ENCODE measurements at places on chromosomes 13 and 19.
A peak's percentile ranks its signal among the peaks of the same experiment; 100 is the strongest.

- DNase-seq = no peak
Measured at GRCh38 chr19:10935371-10936059, 6.9 kb downstream of the TIMM29 start.

DNA sequence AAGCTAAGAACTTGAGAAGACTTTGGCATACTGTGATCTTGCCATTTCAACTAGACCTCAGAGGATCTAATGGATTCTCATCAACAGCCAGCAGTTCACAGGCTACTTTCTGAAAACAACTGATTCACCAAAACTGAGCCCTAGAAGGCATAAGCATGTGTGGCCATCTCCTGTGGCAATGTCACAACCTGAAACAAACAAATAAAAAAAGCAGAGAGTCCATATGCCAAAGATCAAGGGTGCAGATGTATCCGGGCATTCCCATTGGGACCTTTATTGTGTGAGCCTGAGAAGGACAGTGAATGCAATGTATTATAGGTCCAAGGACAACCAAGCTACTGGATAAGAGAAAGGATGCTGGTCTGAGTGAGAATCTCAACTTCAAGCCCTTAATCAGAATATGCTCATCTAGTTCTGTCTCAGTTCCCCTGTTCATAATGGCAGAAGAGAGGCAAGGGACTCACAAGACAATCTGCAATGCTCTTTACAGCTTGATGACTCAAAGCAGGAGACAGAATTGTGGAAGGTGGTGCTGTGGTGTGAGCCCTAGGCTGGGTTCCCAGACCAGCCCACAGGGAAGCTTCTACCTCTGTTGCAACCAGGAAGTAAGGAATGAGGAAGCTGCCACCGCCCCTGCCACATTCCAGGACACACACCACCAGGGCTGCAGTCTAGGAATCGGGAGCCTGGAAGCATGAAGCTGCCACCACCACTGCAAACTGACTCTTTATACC is 133.7 kb downstream of the RAP2A start:
- no peak for DNase-seq

DNA sequence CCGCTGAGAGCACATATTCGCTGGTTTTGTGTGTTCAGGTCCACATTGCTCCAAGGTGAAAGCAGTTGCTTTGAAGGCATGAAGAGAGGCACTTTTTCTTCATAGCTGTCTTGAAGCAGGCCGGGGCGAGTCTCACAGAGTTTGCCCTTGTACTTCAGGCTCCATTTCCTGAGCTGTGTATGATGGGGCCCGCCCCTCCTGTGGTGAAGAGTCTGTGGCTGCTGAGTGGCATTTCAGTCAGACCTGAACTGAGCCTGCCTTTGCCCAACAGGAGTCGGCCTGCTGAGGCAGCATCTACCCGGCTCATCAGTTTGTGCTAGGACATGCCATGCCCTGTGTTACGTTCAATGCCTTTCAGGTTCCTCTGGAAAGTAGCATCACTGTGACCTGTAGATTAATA is 44.4 kb upstream of the C1QTNF9 start:
- peak; percentile 79 for DNase-seq

GRCh38 chr13:72652681-72653080 is 74.7 kb downstream of the MZT1 start:
- DNase-seq = no peak

DNA sequence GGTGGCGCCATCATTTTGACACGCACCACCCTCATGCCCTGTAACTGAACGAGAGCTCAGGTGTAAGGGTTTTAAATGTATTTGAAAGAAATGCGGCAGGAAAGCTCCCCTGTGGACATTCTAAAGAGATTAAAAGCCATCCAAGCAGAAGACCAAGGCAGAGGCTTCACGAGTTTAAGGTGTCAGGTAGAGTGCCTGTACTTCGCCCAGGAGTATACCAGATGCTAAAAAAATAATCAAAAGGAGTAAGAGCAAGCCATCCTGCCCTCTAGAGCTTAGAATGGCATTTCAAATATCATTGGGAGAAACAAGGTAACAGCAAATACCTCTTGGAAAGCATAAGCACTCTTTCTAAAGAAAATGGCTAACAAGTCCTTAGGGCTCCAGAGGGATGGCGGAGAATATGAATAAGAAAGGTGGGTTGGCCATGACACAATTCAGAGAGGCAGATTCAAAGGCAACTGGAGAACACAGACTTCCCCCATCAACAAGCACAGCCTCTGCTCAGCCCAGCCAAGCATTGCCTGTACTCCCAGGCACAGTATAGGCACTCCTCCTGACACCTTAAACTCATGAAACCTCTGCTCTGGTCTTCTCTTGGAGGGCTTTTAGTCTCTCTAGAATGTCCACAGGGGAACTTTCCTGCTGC is 447.6 kb downstream of the SUCLA2 start:
- no peak for DNase-seq

DNA sequence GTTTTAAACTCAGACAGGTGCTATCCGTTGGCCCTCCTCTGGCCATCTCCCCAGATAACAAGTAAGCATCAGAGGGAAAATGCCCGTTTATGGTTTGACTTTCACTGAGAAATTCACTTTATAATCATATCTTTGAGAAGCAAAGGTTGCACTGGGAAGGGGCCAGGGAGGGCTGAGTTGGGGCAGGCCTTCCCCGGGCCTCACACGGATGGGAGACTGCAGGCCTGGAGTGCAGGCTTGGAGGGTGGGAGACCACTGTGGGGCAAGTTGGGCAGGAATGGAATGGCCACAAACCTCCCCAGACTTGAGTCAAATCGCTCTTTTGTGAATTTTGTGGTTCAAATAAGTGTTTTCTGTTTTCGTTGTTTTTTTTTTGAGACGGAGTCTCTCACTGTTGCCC is 451.7 kb downstream of the TSHZ3 start:
- no peak for DNase-seq

DNA sequence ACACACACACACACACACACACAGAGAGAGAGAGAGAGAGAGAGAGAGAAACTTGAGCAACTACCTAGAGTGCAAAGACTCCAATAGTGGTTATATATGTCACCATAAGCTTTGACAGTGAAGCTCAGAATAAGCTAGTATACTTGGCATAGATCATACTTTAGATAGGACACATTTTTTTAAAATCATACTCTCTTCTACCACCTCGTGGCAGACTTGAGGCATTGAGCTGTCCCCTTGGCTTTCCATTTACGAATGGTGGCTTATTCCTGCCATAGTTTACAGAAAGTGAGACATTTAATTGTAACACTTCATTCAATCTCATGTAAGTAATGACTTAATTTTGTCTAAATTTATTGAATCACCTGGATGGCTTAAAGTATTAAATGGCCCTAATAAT is 108.2 kb downstream of the EDNRB start:
- no peak for DNase-seq

- DNase-seq = no peak
Measured at GRCh38 chr13:45590066-45590465, 25.5 kb downstream of the ERICH6B start.

GRCh38 chr13:22061371-22061805 is 390.5 kb downstream of the FGF9 start:
- DNase-seq = no peak

- DNase-seq = no peak
Measured at GRCh38 chr13:20131057-20131832, 29.6 kb downstream of the GJA3 start.

- no peak for DNase-seq
Measured at GRCh38 chr19:35291916-35292315, at the start of gene MAG. Gene MAG (plus strand): TSS chr19:35292161. CDS start chr19:35295409, 3,248 bp downstream.

DNA sequence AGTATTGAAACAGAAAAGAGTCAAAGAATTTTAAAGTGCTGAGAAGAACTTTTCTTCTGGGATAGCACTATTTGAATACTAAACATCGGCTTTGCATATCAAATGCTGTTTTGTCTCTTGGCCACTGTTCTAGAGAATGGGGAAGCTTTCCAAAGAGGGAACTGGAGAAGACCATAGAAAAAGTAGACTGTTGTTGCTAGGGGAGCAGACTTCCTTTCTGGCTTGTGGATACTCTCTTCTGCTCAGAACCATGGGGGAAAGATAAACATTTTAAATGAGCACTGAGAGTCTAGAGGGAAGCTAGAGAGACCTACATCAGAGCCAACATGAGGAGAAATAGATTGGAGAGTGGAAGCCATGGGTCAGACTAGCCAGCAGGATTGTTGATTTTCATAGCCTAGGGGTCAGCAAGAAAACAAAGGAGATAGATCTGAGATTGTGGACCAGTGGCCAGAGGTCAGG is 315.7 kb downstream of the KCTD12 start:
- no peak for DNase-seq

DNA sequence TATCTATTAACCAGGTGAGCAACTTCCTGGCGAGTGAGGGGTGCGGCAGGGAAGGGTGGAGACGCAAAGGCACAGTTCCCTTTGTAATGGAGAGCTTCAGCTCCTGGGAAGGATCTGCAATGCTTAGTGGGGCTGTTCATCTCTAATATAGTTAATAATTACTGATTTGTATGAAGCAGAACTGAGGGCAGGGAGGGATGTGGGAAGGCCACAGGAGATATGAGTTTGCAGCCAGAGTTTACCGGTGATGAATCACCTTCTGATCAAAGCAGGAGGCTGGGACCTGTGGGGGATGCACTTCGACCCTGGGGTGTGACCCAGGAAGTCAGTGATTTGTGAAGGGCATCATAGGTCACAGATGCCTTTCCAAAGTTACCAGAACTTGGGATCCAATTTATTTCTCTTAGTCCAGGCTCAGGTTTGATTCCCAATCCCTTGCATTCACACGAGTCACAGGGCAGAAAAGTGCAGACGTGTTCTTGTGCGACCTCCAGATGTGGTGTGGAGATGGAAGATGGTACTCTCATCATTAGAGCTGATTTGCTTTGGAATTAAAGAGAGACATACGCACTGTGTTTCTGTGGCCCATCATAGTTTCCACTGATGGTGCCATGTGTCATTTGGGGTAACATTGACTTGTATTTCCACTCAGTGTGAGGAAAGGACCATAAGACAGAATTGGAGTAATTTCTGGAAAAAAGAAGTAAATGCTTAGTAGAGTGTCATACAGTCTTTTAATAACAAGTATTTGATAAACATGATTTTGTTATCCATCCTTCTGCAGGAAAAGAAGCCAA is 55.0 kb downstream of the LRCH1 start:
- no peak for DNase-seq

DNA sequence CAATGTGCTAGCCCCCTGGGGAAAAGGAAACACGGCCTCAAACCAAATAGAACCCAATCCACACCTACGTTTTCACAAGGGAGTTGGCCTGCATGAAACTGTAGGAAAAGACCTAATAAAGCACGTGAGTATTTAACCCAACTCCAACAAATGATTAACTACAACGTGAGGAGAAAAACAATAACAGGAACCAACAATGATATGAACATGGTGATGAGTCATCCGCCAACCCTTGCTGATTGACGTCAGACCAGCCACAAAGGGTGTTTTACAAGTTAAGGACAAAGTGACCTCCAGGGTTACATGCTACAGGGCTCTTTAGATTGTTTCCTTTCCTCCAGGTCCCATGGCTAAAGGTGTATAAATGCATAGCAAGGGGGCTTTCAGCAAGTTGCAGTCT is 460.5 kb downstream of the COG6 start:
- DNase-seq = peak; percentile 44

- DNase-seq = no peak
Measured at GRCh38 chr13:35593651-35594050, 117.2 kb upstream of the MAB21L1 start.

- DNase-seq = no peak
Measured at GRCh38 chr19:8129061-8129618, 20.3 kb downstream of the FBN3 start.

GRCh38 chr13:48066310-48066989 is 28.5 kb downstream of the MED4 start:
- DNase-seq = no peak

- DNase-seq = no peak
Measured at GRCh38 chr19:50906217-50906616, 5.0 kb downstream of the KLK4 start.

DNA sequence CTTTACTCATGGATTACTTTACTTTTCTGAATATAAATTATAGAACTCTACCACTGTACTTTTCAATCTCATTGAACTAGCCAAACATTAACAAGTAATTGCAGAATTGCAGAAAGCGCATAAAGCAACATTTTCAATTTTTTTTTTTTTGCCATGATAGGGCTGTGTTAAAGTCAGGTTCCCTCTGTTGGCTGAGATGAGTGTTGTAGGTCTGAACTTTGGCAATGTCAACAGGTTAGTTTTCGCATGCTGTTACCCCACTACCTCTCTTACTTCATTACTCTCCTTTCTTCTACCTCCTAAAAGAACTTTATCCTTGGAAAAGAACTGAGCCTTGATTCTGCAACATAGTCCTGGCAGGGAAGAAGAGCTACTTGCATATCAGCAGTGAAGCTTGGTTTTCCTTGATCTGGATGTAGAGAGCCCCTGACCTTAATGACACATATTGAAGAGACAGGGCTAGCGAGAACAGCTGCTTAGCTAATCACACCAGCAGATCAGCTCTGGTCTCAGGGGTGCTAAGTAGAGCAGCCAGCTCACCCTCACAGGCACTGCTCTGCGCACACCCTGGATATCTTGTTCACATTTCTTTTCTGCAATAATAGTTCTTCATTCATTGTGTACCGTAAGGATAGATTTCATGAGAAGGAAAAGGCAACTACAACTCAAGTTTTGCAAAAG is 119.5 kb downstream of the FLT1 start:
- no peak for DNase-seq

- no peak for DNase-seq
Measured at GRCh38 chr19:33274663-33275558, 27.4 kb downstream of the CEBPA start.

DNA sequence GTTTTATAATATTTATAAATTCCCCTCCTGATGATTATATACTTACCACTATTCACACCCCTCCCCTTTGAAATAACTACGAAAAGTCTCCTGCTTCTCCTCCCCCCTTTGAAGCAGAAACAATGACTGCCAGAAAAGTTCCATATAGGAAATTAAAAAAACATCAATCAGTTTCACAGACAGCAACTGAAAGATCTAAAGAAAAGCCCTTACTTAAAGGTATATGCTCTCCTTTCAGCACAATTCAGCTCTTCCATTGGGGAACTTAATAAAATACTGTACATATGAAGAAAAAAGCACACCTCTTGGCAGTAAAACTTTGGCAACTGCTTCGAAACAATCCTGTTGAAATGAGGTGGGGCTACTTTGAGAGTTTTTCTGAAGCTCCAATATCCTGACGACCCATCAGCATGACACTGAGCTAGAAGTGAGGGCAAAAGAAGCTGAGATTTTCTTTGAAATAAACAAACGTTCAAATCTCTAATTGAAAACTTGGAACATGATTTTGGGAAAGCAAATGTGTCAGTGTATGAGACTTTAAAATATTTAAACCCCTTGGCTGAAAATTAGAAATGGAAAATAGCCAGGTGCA is 147.6 kb upstream of the RXFP2 start:
- DNase-seq = no peak

DNA sequence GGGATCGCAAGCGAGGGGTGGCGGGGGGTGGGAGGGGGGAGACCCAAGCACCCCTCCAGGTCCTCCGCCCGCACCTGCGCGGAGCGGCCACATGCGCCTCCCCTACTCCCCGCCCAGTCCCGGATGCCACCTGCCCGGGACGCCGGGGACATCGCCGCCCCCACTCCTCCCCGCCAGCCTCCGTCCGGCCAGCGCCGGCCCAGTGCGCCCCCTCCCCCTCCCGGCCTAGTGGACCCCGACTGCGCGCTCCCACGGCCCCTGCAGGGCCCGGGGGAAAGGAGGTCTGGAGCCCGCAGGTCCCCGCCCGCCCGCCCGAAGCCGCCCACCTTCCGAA is 263 bp downstream of the RHPN2 start:
- DNase-seq = no peak

GRCh38 chr19:10113592-10113963 is 2.1 kb downstream of the P2RY11 start:
- no peak for DNase-seq

- no peak for DNase-seq
Measured at GRCh38 chr19:293436-294110, 2.4 kb upstream of the PLPP2 start.

GRCh38 chr13:27481766-27482165 is 31.4 kb upstream of the MTIF3 start:
- DNase-seq = no peak
